Fibroblast of pulmonary artery (primary cell): ENCODE measurements at places on chromosomes 13 and 19.

DNA sequence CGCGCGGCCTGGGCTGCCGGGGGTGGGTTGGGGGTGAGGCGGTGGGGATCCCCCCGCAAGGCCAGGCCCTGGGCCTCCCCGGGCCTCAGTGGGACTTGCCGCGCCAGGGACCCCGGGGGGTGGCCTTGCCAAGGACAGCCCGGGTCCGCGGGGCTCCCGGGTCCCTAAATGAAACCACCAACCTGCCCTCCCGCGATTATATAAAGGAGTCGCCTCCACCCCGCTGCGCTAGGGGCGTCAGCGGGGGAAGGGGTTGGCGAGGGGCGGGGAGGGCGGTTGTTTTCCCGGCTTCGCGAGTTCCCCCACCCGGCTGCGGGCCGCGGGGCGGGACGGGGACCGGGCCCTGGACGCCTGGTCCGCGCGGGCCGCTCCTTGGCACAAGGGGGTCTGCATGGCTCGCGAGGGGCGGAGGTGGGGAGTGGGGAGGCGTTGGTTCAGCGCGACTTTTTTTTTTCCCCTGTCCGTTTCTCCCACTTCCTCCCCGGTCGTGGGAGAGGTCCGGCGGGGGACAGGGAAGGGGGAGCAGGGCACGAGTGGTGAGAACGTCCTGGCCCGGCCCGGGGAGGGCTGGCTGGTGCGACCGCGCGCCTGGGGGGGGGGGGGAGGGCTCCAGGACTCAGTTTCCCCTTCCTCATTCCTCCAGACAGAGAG, 822 bp upstream of the ZBTB7A start:
- no peak for DNase-seq

DNA sequence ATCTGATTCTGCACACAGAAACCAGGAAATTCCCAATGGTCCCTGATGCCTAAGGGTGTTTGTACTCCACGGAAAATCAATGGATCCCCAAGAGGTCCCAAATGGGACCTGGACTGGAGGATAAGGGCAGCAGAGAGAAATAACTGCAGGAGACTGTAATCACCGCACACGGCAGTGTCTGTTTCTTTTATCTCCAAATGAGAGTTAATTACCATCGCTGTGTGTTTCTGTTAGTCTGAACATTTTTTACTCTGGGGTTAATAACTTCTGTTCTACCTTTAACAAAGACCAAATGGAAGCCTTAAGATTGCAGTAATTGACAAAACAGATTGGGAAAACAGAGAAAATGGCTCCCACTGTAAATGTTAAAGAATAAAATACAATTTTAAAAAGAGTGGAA, 320.9 kb downstream of the DCLK1 start:
- no peak for DNase-seq

DNA sequence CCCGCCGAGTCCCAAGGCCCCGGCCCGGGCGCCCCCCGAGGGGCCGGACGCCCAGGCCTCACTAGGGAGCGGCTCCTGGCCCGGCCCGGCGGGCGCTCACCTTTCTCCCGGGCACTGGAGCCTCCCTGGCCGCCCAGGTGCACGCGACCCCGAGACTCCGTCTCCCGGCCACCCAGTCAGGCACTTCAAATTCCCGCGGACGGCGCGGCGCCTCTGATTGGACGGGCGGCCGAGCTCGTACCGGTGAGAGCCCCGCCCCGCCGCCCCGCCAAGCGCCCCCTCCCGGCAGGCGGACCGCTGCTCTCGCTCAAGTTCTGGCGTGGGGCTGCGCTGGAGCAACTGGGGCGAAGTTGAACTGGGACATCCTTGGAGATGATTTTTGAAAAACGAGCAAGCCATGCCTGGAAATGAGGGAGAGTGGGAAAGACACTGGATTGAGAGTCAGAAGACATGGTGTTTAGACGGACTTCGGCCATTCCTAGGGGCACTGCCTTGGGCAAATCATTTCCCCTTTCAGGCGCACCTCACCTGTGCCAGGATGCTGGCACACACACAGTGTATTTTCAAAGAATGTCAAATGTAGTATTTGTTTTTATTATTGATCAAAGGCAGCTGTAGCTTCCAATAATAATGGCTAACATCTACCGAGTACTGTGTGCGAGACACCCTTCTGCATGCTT, 485.3 kb downstream of the UQCRFS1 start:
- peak; percentile 21 for DNase-seq

- DNase-seq, result no peak
Measured at GRCh38 chr13:33917190-33917589, 99.2 kb downstream of the RFC3 start.

GRCh38 chr19:55695511-55696290, 20.7 kb downstream of the EPN1 start:
- DNase-seq, result no peak

DNA sequence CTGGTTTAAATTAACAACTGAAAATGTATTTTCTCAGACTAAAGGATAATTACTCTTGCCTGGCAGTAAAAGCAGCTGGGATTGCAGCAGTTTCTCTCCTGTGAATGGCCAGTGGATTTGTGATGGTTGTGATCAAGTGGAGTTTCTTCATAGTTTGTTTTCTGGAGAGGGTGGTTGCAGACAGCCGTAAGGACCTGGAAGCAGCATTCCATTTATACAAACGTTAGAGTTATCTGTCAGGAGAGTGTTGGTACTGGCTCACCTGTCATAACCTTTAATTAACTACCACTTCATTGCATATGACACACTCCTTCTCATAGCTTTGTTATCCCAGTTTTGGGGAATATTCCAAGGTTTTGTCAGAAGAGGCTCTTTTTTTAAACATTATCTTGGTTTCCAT, 258.4 kb upstream of the SLC10A2 start:
- DNase-seq, result no peak

GRCh38 chr13:79999601-80000000, 341.3 kb downstream of the SPRY2 start:
- no peak for DNase-seq

DNA sequence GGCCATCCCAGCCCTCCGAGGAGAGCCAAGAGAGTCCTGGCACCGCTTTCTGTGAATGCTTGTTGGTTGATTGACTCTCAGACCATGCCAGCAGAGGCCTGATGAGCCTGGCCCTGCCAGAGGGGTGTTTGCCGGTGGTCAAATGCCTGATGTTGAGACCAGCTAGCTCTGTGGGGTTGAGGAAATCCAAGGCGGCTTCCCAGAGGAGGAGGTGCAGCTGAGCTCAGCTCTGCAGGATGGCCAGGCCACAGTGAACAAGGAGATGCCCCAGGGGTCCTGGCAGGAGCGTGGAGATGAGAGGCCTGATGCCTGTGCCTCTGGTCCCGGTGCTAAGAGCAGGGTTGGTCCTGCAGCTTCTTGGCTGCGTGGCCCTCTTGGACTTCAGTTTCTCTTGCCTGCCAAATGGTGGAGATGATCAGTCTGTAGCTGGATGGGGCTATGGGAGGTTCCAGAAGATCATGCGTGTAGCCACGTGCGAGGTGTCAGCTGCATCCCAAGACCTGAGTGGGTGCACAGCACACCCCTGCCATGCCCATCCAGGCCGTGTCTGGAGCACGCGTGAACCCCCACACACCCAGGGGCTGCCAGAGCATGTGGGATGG, 16.8 kb downstream of the NFIC start:
- no peak for DNase-seq

DNA sequence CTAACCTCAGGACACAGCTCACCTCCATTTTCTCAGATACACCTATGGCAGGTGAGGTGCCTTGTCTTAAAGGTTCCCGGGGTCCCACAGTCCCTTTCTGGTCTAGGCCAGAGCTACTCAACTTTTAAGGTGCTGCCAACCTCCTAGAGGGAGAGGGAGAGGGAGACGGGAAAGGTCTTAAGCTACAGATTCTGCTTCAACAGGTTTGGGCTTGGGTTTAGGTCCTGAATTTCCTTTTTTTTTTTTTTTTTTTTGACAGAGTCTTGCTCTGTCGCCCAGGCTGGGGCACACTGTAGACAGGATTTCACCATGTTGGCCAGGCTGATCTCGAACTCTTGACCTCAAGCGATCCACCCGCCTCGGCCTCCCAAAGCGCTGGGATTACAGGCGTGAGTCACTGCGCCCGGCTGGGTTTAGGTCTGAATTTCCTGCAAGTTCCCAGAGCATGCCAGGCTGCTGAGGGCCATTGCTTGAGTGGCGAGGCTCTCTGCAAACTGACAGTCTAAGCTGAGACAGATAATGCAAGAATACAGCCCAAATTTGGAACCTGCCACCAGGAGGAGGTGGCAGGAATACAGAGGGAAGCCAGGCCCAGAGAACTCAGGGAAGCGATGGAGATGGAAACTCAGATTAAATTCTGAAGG, 7.8 kb upstream of the SYCN start:
- DNase-seq, result no peak

DNA sequence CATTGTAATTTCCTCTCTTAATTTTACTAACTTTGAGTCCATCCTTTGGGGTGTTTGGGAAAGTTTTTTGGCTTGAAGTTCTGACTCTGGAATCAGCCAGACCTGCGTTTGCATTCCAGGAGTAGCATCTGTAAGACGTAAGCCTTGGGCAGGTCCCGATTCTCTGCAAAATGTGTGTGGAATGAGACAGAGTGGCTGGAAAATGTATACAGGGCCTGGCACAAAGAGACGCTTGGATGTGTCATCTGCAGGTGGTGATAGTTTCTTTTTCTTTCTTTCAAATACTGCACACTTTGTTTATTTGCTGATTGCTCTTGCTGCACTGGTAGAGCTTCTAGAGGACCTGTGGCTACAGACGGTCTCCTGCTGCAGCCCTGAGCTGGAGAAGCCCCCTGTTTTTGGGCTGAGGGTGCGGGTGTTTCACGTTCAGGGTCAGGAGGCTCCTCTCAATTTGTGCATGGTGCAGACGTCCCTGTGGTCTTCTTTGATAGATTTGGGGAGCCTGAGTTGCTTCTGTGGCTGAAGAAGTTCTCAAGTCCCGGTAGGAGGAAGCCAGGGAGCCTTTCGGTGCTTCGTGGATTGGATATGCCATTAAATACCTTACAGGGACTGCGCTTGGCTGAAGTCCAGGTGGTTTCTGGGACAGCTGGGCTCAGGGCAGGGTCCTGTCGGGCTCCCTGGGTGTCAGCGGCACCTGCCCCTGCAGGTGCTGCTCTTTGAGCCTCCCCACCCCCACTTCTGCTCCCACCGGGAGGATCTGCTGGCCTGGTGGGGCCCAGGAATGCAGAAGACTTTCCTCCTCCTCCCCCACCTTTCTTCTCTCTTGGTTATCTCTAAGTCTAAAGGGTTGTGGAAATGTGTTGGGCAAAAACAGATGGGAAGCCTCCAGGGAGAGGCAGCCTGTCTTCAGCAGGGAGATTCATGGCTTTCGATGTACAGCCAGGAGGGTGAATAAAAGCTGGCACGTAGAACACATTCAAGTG, 44.0 kb upstream of the GAS6 start:
- peak; percentile 44 for DNase-seq

DNA sequence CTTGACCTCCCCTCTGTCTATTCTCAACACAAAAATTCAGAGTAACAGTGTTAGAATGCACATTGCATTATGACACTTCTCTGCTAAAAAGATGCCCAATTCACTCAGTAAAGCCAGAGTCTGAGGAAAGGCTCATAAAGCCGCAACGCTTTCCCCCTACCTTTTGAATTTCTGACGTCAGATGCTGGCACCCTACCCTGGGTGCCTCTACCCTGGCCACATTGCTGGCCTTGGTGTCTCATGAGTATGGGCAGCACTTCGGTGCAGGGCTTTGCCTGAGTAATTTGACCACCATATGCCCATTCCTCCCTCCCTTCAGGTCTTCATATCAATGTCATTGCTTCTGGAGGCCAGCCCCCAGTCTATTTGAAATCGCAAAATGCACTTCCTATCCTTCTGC, 229.3 kb downstream of the MYO16 start:
- DNase-seq, result no peak

DNA sequence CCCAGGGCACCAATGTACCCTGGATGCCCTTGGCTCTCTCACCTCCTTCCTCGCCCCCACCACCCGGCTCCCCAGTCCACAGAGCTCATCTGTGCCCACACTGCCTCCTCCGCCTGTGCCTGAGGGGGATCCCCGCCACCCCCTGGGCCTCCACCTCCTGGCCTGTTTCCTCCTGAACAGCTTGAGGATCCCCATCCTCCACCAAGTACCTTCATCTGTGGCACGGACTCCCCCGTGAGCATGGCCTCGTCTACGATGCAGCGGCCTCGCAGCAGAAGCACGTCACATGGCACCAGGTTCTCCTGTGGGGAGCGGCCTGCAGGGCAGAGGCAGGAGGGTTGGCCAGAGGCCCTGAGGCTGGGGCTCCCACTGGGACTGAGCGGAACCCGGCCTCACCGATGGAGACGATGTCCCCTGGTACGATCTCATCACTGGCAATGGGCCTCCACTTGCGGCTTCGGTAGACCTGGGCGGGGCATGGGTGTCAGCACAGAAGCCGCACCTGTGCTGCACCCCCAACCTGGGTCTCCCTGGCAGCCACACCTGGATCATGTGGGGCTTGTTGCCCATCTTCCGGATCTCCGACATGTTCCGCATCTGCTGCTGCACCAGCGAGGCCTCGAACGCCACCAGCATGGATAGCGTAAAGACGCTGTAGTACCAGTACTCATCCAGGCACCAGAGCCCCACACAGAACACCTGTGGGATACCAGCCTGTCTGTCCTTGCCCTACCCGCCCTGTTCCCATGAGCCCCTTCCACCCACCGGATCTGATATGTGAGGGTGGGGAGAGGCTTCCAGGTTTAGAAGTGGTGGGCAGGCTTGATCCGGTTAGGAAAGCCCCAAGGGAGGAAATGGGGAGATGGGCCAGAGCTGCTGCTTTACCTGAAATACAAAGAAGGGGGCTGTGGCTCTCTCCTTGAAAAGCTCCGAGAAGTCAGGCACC, 6.8 kb downstream of the ATP13A1 start:
- no peak for DNase-seq

DNA sequence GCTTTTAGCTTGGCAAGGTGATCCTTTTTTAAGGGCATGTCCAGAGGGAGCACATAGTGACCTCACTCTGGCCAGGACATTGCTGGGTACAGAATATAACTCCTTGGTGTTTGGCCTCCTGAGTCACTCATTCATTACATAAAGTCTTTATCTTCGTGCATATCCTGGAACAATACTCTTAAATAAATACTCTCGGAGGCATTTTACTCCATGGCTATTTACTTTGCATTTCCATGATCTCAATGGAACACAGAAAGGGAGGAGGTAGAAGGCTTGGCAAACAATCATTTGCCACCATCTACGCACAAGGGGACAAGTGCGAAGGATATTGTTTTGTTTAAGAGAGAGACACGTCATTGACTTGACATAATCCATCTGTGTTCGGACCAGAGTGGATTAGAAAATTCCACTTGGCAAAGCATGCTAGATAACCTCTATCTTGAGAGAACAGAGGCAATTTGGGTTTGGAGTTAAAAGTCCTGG, 210.0 kb downstream of the IRS2 start:
- peak; percentile 57 for DNase-seq
